ENCODE measurements at places on chromosomes 13 and 19.

GRCh38 chr13:29849071-29849631, 1.3 kb downstream of the UBL3 start:
- DNase-seq: peak; percentile 28

DNA sequence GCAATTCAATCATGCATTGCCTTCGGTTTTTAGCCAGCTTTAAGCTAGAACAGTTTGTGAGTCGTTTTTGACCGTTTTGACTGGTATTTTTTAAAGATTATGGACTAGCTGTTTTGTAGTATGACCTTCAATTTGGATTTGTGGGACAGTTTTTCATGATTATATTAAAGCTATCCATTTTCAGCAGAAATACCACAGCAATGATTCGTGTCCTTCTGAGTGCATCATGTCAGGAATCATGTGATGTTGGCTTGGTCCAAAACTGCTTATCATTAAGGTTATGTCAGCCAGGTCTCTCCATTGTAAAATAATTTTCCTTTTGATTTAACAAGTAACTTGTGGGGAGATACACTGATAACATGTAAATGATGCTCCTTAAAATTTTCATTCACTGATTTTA, 229.0 kb downstream of the POSTN start:
- no peak for DNase-seq

GRCh38 chr13:82847595-82847994, 1034.7 kb downstream of the SLITRK1 start:
- DNase-seq: no peak

- DNase-seq: no peak
Observed at GRCh38 chr13:41416276-41416675, 41.1 kb upstream of the RGCC start.

DNA sequence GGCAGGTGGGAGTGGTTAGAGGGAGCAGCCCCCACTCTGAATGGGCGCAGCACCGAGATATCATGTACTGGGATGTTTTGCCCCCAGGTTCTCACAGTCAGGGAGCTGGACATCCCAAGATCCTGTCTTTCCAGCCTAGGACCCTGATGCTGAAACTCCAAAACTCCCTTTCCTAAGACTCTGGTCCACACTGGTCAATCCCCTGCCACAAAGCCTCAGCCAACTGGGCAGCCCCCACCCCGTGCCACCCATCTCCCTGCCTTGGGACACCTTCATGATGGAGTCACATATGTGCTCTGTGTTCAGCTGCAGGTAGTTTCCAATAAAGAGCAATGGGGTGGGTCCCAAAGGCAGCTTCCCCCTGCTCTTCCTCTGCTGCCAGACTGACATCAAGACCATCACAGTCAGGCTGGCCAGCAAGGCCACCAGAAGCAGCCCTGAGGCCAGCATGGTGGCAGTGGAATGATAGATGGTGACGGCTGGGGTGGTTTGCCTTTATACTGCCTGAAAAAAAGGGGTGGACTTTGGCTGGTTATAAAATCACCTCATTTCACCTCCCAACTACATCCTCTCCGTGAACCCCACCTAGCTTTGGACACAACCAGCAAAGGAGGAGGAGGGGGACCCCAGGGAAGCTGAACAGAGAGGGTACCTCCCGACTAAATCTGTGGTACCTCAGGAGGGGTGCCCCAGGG, 36.3 kb downstream of the CYP2B6 start:
- no peak for DNase-seq

DNA sequence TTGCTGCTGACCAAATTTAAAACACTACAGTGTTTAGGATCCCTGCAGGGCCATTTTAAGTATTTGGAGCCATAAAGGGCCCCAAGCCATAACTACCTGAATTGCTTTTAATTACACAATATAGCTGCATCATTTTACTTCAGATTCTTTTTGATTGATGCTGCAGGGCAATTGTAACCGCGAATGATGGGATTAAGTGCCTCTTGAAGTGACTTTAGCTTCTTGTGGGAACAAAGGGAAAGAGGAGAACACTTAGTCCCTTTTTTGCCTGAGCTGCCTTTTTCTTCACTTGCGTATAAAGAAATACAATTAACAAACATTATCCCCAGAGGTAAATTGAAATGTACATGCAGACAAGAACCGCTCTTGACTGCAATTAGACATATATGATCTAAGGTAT, 228.5 kb downstream of the ZIC5 start:
- DNase-seq: no peak

DNA sequence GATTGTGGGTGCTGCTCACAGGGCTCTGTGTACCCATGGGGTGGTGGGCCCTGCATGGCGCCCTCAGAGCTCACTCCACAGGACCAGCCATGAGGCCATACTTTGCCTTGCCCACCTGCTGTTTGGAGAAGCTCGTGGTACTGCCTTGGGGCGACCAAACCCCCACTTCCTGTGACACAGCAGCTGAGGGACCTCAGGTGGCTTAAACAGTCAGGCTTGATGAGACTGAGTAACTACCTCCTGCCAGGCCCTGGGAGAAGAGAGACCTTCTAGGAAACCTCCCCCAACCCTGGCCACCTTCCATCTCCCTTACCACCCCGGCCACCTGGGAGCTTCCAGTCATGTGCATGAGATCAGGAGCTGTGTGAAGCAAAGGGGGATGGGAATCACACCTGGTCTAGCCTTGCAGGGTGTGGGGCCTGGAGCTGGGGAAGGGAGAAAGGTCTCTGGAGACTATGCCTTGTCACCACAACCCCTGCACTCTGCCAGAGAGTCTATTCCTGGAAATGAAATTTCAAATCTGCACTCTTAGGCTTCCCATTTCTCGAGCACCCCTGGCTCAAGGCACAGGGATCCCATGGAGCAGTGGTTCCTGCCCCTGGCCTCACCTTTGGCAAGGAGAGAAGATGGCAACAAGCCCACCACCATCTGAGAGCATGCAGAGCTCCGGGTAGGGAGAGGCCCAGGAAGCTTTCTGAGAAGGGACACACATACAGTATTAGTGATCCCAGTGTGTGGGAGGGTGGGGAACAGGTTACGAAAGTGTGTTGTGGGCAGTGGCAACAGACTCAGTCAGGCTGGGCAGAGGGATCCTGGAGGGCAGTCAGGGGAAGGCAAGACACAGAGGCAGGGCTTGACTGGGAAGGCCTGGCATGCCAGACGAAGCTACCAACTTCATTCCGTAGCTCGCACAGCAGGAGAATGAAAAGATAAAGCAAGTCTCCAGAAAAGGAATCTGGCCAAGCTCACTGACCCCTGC, 125.0 kb downstream of the URI1 start:
- DNase-seq: no peak

DNA sequence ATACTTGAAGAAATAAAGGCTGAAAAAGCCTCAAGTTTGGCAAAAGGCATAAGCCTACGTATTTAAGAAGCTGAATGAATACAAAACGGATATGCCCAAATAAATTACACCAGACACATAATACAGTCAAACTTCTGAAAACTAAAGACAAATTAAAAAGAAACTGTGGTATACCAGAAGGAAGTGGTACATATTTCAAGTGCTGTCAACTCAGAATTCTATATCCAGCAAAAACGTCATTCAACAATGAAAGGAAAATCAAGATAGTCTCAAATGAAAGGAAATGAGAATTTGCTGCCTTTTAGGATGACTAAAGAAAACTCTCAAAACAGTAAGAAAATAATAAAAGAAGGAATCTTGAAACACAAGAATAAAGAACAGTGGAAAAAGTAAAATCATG, 69.5 kb downstream of the POLR1D start:
- DNase-seq: no peak

DNA sequence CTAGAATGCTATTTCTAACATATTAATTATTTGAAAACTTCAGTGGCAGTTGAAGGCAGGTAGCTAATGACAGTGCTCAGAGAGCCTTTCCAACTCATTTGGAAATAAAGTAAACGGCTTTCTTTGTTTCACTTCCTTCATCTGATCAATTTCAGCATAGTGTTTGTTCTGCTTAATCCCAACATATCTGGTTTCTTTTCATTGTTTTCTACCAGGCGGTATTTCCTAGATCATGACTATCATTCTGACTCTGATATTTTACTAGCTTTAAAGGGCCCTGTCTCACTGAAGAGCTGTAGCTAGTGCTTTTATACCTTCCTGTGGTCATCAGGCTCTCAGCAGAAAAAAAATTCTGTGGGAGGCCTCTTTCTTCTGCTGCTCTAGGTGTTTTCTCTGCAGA, 178.6 kb downstream of the RBM26 start:
- peak; percentile 27 for DNase-seq

GRCh38 chr13:41639955-41640780, 182.8 kb downstream of the RGCC start:
- DNase-seq: no peak

- DNase-seq: no peak
Observed at GRCh38 chr13:78620936-78621470, 17.7 kb upstream of the POU4F1 start.

DNA sequence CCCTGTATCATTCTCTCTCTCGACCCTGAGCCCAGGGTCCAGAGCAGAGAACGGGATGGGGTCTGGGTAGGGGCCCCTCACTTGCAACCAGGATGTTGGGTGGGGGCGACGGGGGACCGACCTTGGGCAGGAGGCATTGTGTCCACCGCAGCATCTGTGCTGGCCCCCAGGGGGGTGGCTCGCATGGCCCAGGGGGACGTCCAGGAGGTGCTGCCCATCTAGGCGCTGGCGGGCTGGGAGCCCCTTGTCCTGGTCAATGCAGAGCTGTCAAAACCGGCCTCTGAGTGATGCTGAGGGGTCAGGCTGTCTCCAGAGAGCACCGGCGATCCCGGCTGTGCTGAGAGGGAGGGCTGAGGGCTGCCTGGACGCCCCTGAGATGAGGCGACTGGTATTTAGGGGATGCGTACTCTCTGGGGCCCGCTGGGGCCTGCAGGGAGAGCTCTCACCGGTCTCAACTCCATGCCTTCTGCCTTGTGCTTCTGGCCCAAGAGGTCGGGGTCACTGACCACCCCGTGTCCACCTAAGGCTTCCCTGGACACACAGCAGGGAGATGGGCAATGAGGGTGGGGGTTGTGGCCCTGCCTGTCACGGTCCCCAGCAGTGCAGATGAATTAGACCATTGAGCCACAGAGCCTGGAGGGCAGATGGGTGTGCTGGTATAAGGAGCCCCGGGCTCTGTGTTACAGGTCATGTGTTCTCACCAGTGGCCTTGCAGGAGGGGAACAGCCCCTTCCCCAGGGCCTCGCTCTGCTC, 8.6 kb downstream of the RPS9 start:
- DNase-seq: no peak

DNA sequence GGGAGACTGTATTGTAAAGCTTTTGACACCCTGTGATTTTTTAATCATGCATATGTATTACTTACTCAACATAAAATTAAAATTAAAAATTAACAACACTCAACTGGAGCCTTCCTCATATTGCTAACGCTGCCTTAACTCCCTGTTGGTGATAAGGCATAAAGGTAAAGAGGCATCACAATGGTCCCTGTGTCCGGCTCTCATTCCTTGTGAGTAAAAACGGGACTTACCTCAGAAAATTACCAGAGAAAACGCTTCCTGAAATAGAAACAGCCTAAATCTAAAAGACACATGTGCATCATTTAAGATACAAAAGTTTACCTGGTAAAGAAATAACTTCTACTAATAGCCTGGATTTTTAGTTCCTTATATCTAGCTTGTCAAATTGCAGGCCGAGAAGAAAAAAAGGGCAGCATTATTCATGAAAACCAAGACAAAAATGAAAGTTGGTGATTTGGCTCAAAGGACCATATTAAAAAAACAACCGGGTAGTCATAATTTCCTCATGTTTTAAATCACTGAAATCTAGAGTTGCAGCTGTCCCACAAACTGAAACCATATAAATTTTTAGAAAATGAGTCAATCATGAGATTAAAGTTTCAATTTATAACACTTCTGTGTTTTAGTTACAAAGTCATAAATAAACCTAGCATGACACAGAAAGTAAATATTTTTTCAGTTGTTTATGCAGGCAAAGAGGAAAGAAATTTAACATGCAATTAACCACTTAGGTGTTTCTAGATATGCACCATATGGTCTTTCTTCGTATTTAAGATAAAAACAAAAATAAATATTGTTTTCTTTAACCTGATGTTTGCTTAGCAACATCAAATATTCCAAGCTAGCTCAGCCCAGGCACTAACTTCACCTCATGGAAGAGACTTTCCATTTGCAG, 94.7 kb downstream of the MIPEP start:
- peak; percentile 47 for DNase-seq

GRCh38 chr13:98014766-98015165, 61.3 kb downstream of the IPO5 start:
- DNase-seq: no peak

DNA sequence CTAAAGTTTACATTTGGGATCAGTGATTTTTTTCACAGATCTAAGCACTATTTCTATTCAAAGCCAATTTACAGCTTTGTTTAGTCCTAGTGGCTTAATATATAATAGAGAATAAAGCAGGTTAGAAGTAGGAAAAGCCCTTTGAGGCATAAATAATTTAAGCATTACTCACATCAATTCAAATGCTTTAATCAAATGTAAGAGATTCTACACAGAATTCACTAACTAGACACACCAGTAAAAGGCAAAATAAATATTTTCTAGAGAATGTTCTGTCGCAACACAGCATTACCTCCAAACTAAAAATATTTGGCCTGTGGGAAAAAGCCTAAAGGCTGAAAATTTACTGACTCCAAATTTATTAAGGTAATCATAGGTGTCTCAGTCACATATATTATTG, 31.3 kb downstream of the KCTD12 start:
- no peak for DNase-seq

- peak; percentile 91 for DNase-seq
Observed at GRCh38 chr19:2270423-2271233, 11.3 kb downstream of the PEAK3 start.

DNA sequence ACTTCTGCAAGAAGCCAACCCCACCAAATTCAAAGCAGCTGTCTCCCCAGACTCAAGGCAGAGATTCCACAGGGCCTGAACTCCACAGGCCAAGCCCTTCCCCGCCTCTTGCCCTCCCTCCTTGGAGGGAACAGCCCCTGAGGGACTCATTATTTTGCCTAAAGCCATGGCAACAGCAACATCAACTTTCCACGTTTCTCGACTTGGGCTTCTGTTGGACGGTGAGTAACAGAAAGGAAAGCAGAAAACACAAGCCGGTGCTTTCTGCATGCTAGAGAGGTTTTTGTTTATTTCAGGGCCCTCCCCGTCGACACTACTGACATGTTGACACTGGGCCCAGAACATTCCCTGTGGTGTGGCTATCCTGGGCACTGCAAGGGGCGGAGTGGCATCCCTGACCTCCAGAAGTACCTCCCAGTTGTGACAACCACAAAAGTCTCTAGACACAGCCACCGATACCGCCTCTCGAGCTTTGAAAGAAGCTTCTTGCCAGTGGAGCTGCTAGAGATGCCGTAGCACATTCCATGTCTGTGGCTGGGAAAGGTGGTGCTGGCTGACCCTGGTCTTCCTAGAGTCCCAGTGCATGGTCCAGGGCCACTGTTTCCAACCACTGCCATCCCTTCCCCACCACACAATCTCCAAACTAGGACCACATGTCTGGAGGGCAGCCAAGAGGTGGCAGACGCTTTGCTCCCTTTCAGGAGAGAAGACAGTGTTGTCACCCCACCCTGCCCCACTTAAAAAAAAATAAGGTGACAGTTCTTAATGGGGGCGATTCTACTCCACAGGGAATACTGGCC, 12.8 kb downstream of the CAPS start:
- no peak for DNase-seq

GRCh38 chr13:34459856-34460255, 482.2 kb upstream of the NBEA start:
- DNase-seq: no peak

GRCh38 chr13:114105521-114106225, 26.8 kb downstream of the RASA3 start:
- no peak for DNase-seq

- no peak for DNase-seq
Observed at GRCh38 chr19:40560092-40560507, 16.6 kb upstream of the SHKBP1 start.

GRCh38 chr19:19211499-19212420, at the start of gene NCAN:
NCAN (plus strand) TSS chr19:19211958; CDS start chr19:19216954, 4,996 bp downstream.
- no peak for DNase-seq

- DNase-seq: no peak
Observed at GRCh38 chr19:31501427-31502195, 152.4 kb upstream of the TSHZ3 start.
